Stimulated activated CD8-positive, alpha-beta memory T cell treated with anti-CD3 and anti-CD28 coated beads, Interleukin-4, amount 100 ng/mL, for 1 hour (primary cell): ENCODE measurements at places on chromosomes 16 and 17.

DNA sequence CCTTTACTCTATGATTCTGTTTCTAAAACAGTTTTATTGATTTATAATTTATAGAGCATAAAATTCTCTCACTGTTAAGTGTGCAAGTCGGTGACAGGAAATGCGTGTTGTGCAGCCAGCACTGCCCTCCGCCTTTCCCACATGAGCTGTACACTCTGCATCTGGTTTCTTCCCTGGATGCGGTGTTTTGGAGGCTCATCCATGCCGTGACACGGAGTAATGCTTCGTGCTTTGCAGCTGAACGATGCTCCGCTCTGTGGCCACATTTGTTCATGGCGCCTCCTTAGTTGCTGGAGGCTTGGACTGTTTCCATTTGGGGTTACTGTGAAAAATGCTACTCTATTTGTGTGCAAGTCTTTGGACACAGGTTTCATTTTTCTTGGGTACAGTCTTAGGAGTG is 7.2 kb upstream of the IGFALS start:
- no peak for DNase-seq

GRCh38 chr16:67241008-67241900 is 6.0 kb downstream of the FHOD1 start:
- DNase-seq: no peak

- DNase-seq: no peak
Measured at GRCh38 chr17:67974185-67974584, 22.1 kb downstream of the C17orf58 start.

- no peak for DNase-seq
Measured at GRCh38 chr17:7440834-7441195, 1.5 kb downstream of the FGF11 start.

DNA sequence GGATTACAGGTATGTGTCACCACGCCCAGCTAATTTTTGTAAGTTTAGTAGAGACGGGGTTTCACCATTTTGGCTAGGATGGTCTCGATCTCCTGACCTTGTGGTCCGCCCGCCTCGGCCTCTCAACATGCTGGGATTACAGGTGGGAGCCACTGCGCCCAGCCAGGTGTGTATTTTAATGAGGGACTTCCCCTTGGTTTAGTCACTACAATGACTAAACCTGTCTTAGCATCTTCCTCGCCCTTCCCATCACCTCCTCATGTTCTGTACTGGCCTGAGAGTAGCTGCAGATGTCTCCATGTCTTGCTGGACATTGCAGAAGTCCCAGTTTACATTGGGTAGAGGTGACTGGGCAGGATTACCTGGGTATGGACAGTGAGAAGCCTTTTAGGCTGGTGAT is 9.6 kb downstream of the SLC7A6 start:
- no peak for DNase-seq

DNA sequence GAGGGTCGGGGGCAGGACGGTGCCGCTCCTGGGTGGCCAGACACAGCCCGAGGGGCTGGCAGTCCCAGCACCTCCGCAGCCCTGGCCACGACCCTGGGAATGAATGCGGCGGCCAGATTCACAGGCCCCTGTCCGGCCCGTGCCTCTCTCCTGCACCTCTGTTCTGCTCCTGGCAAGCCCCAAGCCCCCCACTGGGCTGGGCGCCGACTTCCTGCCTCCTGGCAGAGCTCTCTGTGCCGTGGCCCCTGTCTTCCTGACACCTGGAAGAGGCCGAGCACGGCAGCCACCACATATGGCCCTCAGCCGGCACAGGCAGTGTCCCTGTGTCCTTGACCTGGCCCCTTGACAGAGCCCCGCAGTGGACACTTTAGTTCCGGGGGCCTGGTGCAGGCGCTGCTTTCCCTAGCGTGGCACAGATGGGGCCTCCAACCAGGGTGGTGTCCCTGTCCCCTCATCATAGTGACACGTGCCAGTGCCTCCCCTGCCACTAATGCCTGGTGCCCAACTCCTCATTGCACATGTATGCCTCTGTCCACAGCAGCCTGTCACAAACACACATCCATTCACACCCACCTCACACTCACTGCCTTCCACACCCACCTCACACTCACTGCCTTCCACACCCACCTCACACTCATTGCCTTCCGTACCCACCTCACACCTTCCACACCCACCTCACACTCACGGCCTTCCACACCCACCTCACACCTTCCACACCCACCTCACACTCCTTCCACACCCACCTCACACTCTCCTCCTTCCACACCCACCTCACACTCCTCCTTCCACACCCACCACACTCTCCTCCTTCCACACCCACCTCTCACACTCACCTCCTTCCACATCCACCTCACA is 110.6 kb upstream of the PLCG2 start:
- no peak for DNase-seq

DNA sequence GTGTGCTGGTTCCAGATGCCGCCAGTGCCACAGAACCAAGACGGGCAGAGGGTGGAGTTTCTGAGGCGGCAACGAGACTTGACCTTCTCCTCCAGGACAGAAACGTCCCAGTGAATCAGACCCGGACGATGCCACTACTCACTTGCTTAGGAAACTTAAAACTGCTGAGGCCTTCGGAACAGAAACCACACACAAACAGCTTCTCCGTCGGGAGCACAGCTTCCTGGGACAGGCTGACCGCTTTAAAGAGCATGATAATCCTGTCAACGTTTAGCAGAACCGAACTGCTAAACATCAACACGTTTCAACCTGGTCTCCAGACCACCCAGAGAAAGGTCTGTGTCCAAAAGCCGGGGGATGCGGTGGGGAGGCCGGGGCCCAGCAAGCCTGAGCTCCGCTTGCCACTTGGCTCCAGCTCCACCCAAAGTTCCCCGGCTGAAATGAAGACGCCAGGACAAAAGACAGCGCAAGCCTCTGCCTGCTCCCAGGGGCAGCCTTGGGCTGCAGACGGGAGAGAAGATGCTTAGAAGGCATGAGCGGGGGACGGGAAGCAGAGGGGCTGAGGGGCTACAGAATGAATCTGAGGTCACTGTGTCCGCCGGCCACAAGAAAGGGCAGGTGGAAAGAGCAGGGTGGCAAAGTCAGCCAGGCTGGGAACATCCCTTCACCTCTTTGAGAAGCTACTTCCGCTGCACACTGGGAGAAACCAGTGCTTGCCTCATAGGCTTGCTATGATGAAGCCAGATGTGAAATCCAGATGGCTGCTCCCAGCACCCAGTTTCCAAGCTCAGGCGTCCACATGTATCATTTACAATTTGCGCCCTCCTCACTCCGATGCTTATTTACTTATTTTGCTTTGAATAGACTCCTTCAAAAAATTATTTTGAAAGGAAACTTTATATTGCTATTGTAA is 69.0 kb downstream of the MRM3 start:
- DNase-seq: no peak

DNA sequence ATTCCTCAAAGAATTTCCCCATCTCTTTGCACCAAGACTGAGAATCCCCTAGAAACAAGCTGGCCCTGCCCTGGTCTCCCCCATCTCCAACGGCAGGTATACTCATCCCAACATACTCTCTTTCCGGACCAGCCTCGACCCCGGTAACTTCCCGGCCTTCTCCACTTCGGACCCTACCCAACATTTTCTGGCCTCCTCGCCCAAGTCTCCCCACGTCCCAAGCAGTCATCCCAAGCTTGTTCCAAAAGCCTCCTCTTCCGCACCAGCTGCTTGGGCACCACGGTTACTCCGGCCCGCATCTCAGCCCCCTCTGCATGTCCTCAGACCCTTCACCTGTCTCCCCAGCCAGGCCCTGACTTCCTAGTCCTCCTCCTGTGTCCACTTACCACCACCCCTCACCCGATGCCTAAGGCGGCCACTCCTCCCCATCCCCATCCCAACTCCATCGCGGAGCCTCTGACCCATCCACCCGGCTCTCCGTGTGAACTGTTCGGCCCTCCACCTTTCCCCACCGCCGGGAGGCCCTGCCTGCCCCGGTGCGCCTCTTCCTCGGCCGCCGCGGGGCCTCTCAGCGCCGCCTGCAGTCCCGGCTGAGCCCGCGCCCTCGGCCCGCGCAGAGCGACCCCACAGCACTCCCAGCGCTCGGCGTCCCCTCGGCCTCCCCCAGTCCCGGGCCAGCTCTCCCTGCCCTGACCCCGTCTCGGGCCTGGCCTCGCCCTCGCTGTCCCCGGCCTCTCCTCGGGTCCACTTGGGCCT is 994 bp downstream of the PITPNA start:
- DNase-seq: no peak
